ENCODE measurements at places on chromosomes 13 and 19. TPM values are rescaled to one million over a fixed set of nuclear protein-coding genes. Genes with fewer than 3 reads are reported as not detected.

Gene SCN1B
- 12.0 TPM for total RNA-seq

Gene CEACAM6
- total RNA-seq, result 0.20 TPM

Gene LGALS7
- total RNA-seq, result not detected

Gene C2CD4C
- 9.6 TPM for total RNA-seq

Gene TYROBP
- not detected for total RNA-seq

Gene KLK15
- not detected for total RNA-seq

Gene ZNF560
- not detected for total RNA-seq

Gene HTR2A
- total RNA-seq, result not detected

Gene MEIOSIN
- not detected for total RNA-seq

Gene CEACAM3
- total RNA-seq, result not detected

Gene CACNA1A
- 190 TPM for total RNA-seq

Gene COX7A1
- 62.3 TPM for total RNA-seq

Gene ANKRD24
- total RNA-seq, result 6.1 TPM

Gene ZNF302
- 38.8 TPM for total RNA-seq

Gene JAK3
- total RNA-seq, result 1.3 TPM

Gene FGF9
- 19.5 TPM for total RNA-seq

Gene COMP
- total RNA-seq, result not detected

Gene LSM14A
- 89.5 TPM for total RNA-seq

Gene ARRDC5
- not detected for total RNA-seq

Gene USHBP1
- total RNA-seq, result not detected

Gene ZNF208
- total RNA-seq, result not detected

Gene ZNF766
- 29.9 TPM for total RNA-seq

Gene ZBTB32
- total RNA-seq, result not detected

Gene SSBP4
- total RNA-seq, result 177 TPM

Gene ICAM4
- not detected for total RNA-seq

Gene PSG1
- not detected for total RNA-seq

Gene SIGLEC5
- total RNA-seq, result not detected

Gene MYO16
- total RNA-seq, result 22.0 TPM

Gene SLC25A41
- 0.29 TPM for total RNA-seq

Gene CLEC11A
- 4.0 TPM for total RNA-seq

All from glutamatergic neuron (in vitro differentiated cells).